ENCODE measurements at places on chromosomes 5 and 9.

DNA sequence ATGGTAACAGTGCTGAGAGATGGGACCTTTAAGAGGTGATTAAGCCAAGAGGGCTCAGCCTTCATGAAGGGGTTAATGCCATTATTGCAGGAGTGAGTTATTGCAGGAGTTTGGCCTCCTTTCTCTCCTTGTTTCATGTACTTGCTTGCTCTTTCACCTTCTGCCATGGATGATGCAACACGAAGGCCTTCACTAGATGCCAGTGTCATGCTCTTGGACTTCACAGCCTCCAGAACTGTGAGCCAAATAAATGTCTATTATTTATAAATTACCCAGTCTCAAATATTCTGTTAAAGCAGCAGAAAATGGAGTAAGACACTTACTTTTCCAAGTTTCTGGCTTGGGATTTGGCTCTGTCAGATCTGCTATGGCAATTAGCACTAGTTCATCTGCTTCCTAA is 38.4 kb upstream of the RECK start:
- DNase-seq = no peak

DNA sequence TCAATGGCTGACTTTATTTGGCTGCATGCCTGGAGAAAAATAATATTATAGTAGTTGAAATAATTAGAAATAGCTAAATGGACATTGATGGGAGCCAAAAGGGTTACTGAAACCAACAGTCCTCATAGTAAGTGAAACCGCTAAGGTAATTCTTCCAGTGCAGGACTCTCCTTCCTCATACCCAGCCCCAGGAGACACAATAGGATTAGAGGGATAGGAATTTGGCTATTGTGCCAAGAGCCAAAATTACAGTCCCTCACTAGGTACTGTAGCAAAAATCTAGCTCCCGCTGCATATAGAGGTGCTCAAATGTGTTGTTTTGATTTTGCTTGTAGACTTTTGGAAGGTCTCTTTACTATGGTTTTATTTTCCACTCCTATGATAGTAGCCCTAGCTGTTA is 20.2 kb downstream of the GLDC start:
- DNase-seq = no peak

DNA sequence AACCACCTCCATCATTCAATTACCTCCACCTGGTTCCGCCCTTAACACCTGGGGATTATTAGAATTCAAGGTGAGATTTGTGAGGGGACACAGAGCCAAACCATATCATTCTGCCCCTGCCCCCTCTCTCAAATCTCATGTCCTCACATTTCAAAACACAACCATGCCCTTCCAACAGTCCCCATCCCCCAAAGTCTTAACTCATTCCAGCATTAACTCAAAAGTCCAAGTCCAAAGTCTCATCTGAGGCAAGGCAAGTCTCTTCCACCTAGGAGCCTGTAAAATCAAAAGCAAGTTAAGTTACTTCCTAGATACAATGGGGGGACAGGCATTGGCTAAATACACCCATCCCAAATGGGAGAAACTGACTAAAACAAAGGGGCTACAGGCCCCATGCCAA is 18.8 kb downstream of the PSIP1 start:
- no peak for DNase-seq

DNA sequence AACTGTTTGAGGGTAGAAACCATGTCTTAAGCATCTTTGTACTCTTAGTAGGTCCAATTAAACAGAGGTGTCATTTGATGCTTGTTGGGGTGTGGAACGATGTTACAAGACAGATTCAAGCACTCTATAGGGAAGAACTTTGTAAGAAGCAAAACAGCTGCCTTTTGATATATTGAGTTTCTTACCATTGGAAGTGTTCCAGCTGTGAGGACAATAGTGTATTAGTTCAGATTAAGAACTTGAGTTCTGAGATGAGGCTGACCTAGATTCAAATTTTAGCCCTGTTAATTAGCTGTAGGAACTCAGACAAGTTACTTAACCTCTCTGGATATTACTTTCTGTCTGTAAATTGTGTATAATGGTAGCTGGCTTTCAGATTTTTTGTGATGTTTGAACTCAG is 19.6 kb upstream of the ZNF462 start:
- DNase-seq = no peak

GRCh38 chr9:35743452-35743851 is 5.6 kb downstream of the GBA2 start:
- DNase-seq = no peak

- no peak for DNase-seq
Observed at GRCh38 chr9:121227862-121228261, 26.2 kb upstream of the RAB14 start.

DNA sequence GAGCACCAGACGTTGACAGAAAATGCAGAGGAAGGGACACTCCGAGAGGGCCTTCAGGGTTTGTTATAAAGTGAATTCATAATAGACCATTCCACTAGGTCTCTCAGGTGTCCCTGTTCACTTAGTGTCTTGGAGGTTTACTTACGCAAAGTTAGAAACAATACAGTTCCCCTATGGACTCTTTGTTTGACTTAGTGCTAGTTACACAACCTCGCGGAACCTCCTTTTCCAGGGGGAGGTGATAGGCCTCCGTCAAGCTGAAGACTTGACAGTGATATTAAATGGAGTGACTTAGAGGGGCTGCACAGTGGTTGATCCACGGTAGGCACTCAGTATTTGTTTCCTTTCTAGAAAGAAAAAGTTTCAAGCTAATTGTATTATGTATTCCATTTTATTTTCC is 1.3 kb downstream of the CCT5 start:
- no peak for DNase-seq

DNA sequence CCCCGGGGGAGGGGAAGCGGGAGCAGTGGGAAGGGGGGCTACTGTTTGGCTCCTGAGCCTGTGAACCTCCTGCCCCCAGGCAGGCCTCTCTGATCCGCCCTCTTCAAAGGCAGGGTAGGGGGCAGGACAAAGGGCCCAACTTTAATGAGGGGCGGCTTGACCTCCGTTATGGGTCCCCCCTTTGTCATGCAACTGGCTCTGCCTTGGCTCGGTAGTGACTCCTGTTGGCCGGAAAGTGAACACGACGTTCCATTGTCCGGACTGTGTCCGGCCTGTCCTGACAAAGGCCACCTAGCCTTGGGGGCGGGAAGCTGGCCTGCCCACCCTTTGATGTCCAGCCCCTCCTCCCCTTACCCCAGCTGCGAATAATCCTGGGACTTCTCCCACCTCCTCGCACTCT is 1.3 kb downstream of the CDX1 start:
- DNase-seq = no peak

DNA sequence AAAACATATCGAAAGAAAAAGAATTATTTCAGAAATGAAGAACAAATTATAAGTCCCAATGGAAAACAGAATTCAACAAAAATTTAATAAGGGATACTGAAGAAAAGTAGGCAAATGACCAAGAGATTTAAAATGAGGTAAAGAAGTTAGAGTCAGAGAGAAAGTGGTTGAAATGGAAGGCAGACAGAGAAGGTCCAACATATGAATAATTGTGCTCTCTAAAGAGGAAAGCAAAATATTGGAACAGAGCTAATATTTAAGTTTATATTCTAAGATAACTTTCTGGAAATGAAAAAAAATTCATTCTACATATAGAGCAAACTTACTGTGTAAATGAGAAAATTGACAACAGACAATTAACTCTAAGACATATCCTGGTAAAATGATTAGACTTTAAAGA is 94.1 kb downstream of the PTCH1 start:
- DNase-seq = no peak

DNA sequence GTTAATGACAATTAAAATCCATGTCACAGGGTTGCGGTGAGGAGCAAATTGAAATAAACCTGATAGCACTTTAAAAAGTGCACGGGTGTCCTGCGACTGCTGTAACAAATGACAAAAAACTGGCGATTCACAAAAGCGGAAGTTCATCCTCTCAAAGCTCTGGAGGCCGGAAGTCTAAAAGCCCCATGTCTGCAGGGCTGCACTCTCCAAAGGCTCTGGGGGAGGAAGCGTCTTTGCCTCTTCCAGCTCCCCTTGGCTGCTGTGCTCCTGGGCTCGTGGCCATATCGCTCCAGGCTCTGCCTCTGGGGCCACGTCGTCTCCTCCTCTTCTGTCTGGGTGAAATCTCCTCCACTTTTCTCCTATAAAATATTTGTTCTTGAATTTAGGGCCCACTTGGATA is 273.9 kb upstream of the IRX2 start:
- no peak for DNase-seq

DNA sequence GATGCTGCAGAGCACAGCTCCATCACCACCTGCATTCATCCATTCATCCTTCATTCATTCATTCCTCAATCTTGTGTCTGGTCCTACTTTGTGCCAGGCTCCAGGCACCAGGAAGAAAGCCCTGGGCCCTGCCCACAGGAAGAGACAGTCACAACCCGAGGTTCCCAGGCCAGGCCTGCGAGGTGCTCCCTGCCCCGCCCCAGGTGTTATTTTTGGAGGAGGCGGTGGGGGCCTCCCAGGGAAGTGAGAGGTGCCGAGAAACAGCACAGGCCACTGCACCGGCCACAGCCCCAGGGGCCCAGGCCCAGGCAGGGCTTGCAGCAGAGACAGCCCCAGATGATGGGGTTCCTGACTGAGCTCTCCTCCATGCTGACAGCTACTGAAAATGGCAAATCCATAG is 33.4 kb downstream of the VAV2 start:
- no peak for DNase-seq

- no peak for DNase-seq
Observed at GRCh38 chr5:142888469-142889085, 118.4 kb downstream of the ARHGAP26 start.

- no peak for DNase-seq
Observed at GRCh38 chr5:147756566-147756965, 26.0 kb downstream of the JAKMIP2 start.

- DNase-seq = no peak
Observed at GRCh38 chr5:168005093-168005492, 286.4 kb upstream of the WWC1 start.

DNA sequence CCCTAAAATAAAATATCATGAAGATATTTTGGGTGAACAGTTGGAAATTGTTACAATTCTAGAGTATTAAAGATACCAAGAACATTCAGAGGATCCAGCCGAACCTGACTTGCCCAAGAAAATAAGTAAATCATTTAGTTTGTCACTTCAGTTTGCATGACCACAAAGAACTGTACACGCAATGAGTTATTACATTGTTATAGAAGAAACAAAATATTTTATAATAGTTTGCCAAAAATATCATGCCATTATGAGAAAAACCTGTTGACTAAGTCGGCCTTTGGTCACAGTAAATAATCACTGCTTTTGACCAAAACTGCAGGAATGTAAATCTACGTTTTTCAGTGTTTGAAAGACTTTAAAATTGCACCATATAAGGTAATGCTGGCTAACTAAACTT is 27.9 kb downstream of the TRIO start:
- DNase-seq = no peak

- no peak for DNase-seq
Observed at GRCh38 chr9:18976221-18976708, 56.7 kb downstream of the SAXO1 start.

DNA sequence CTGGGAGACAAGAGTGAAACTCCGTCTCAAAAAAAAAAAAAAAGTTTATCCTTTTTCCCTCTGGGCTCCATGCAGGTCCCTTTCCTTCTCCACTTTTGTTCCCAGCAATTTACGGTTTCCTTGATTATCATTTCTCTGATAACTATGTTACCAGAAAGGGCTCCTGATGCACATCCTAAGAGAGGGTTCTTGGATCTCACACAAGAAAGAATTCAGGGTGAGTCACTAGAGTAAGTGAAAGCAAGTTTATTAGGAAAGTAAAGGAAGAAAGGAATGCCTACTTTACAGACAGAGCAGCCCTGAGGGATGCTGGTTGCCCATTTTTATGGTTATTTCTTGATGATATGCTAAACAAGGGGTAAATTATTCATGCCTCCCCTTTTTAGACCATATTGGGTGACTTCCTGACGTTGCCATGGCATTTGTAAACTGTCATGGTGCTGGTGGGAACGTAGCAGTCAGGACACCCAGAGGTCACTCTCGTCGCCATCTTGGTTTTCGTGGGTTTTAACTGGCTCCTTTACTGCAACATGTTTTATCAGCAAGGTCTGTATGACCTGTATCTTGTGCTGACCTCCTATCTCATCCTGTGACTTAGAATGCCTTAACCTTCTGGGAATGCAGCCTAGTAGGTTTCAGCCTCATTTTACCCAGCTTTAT is 13.5 kb upstream of the MELK start:
- DNase-seq = no peak

DNA sequence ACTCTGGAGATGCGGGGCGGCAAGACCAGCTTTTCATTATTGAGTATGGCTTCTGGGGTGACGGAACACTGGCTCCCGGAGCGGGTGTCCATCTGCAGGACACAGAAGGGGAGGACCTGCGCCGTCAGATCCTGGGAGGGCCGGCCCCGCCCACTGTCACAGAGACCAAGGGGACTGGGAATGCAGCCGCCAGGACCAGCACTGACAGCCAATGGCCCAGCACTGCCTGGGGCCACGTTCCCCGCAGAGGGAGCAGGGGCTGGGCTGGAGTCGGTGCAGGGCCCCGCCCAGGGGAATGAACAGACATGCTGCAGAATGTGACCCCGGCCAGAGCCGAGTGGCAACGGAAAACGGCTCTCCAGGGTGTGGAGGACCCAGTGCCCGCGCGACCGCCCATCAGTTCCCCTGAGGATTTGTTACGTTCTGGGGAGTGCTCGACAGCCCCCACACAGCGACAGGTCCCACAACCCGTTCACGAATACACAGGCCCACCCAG is at the start of gene ZDHHC11:
TSS of gene ZDHHC11 (minus strand) at position 476 of the 496 bp plus-strand sequence. CDS start at position 92, 384 bp downstream.
- no peak for DNase-seq

DNA sequence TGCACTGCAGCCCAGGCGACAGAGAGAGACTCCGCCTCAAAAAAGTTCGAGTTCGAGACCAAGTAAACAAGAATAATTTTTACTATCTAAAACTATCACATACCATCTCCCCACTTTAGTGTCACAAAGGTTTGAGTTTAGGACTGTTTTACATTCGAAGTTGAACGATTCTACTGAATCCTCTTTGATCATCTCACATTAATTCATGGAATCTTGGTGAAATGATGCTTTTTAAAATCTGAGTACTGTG is 715 bp upstream of the RPS6 start:
- DNase-seq = no peak

DNA sequence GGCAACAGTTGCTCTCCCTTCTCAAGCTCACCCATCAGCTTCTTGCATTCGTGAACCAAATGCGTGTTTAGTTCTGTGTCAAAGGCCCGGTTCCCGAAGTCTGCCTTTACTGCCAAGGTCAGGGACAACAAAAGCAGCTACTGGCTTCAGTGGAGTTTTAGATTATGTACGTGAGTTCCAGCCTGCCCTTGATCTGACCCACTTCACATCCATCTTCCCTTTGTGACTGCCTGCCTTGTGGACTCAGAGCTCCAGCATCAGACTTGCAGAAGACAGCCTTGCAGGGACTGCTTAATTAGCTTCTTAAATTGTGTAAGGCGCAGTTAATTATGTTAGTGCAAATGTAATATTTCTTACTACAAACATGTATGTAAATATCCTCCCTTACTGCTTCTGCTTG is 774.7 kb upstream of the EDIL3 start:
- no peak for DNase-seq

- no peak for DNase-seq
Observed at GRCh38 chr5:151661968-151662732, 24.6 kb downstream of the SPARC start.

DNA sequence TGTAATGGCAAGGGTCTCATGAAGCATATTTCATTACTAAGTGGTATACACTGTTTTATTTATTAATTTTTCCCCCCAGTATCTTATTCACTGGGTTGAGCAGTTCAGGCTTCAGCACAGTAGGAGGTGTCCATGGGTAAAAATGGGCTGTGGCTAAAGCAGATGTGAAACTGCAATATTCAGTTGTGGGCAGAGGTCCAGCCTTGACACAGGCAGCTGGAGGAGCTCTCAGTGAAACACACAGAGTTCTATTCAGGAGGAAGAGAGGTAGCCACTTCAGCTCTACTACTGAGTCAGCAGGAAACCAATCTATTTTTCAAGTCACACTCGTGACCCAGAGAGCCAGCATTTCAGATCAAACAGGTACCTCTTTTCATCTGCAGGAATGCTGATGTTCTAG is 418.3 kb downstream of the CDH10 start:
- no peak for DNase-seq
